ENCODE measurements at places on chromosomes 1 and 21. TPM values are rescaled to one million over a fixed set of nuclear protein-coding genes. Genes with fewer than 3 reads are reported as not detected.

DNA sequence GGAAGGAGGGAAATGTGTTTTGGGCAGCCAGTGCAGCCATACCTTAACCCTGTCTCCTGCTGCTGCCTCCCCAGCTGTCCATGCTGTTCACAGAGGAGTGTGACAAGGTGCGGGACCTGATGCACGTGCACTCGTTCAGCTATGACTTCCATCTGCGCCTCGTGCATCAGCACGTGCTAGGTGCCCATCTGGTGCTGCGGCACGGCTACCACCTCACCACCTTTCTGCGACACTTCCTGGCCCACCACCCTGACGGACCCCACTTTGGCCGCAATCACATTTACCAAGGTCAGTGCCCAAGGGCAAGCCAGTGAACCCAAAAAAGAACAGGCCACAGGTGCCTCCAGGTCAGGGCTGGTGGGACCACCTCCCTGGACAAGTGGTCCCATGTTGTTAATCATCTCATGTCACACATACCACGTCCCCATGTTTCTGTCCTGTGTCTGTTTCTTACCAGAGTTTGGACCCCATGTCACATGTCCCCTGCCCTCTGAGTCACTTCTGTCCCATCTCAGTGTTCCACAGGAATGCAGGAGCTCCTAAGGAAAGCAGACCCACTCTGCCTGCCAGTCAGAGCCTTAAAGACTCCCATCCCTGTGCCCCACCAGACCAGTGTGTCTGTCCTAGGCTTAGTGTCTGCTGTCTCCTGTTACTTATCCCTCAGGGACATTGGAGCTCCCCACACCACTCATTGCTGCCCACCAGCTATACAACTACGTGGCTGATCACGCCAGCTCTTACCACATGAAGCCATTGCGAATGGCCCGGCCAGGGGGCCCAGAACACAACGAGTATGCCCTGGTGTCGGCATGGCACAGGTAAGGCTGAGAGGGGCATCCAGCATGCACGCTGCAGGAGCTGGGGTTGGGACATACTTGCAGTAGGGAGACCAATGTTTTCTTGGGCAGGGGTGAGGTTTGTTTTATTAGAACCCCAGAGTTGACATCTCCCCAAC, 6.6 kb downstream of the HYI start:
- DNase-seq, result no peak

DNA sequence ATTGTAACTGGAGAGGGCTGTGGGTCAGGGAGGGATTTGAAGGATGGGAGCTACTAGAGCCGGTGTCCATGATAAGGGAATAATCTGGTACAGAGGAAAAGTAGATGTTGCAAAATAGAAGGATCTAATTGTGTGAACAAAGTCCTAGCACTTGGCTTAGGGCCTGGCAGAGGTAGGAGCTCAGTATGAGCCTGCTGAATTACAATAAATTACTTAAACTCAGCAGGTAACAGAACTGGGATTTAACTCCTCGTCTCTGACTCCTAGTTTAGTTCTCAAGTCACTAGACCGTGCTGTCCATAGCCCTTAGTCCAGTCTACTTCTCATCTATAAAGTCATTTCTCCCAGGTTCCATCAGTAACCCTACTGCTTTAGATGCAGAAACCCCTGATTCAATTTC, 120.2 kb downstream of the LRRC53 start:
- DNase-seq, result no peak

The ADSS2 gene
- 17.3 TPM for total RNA-seq

DNA sequence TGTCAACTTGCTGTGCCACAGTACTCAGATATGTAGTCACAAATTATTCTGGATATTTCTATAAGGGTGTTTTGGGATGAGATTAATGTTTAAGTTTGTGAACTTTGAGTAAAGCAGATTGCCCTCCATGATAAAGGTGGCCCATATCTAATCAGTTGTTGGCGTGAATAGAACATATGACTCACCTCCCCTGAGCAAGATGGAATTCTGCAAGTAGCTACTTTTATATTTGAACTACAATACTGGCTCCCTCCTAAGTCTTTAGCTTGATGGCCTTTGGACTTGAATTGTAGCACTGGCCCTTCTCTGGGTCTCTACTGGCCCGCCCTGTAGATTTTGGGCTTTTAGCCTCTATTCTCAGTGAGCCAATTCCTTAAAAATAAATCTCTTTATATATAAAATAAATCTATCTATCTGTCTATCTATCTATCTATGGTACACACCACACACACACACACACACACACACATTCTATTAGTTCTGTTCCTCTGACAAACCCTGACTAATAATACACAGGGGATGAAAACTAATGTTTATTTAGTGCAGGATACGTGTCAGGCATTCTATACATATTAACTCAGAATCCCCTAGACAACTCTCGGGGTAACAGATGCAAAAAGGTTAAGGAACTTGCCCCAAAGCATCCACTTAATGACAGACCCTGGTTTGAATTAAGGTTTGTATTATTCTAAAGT, 37.9 kb upstream of the PDC start:
- no peak for DNase-seq

Measured in liver (tissue), 10 donors.